ENCODE measurements at places on chromosomes 5 and 9.

DNA sequence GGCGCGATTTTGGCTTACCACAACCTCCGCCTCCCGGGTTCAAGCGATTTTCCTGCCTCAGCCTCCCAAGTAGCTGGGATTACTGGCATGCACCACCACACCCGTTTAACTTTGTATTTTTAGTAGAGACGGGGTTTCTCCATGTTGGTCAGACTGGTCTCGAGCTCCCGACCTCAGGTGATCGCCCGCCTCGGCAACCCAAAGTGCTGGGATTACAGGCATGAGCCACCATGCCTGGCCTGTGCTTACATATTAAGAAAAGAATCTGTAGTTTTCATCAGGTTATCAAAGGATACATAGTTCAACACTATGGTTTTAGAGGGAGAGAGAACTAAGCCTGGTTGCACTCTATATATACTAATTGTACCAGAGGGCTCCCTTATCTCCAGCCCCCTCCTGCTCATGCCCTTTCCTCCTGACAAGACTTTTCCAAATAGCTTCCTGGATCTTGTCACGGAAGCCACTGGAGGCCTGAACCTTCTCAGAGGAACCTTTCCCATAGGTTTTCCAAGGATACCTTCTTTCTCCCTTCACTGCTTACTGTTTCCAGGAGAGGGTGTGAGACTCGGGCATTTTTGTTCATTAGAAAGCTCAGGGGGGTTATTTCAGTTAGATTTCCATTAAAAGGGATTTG lies 53.1 kb downstream of the SLC44A1 start:
- no peak for DNase-seq

- no peak for DNase-seq
These were observed 6.1 kb downstream of the SLCO4C1 start for GRCh38 chr5:102290004-102290403.

DNA sequence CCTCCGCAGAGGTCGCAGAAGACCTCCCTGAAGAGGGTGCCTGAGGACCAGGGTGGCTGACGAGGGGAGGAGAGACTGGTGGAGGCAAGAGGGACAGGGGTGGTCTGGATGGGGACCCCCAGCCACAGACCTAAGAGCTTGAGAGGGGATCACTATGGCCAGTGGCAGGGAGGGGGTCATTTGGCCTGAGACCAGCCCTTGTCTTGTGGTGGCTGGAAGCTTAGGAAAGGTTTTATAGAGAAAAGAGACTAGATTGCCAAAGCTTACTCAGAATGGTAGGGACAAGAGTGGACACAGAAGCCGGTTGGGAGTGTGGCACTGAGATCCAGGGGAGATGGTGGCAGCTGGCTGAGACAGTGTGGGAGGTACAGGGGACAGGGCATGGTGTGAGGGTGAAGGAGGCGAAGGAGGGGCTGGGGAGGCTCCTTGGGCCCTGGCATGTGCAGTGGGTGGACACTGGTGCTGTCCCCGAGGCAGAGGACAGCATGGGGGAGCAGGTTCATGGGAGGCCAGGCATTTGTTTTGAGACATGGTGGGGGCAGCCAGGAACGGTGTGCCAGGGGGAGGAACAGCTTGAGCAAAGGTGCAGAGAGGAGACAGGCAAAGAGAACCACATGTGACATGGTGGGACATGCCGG lies 123.0 kb downstream of the C9orf50 start:
- DNase-seq, result no peak

- DNase-seq, result no peak
These were observed 824.3 kb downstream of the PRELID2 start for GRCh38 chr5:145010834-145011233.

DNA sequence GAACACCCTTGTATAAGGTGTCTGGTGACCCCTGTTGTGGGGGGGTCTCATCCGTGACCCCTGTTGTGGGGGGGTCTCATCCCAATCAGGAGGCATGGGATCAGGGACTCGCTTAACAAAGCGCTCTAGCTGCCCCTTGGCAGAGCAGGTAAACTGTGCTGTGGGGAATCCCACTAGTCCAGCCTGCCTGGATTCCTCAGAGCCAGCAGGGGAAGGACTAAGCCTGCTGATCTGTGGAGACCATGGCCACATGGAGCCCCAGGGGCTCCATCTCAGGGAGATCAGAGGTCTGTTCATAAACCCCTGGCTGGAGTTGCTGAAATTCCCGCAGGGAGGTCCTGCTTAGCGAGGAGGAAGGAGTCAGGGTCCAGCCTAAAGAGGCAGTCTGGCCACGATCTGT lies 45.8 kb upstream of the TXNDC8 start:
- DNase-seq, result no peak

DNA sequence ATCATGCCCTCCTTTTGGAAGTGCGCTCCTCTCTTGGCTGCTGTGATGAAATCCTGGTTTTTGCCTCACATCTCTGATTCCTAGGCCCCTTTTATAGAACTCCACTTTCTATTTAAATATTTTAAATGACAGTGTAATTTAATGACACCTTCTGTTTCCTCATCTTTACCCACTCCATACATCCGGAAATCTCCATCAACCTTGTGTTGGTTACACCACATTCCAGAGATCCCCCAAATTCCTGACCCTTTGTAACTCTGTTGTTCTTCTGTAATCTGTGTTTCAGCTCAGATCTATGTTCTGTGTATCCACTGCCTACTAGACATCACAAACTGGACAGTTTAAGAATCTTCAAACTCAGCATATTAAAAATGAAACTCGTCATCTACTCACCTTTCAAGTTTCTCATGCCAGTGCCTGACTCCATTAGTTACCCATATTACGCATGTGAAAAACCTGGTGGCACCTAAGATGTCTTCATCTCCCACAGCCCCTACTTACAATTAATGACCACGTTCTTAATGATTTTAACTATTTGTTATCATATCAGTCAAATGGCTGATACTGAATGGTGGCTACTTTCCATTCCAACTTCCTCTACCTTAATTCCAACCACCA lies 25.1 kb downstream of the PARP8 start:
- DNase-seq, result no peak

DNA sequence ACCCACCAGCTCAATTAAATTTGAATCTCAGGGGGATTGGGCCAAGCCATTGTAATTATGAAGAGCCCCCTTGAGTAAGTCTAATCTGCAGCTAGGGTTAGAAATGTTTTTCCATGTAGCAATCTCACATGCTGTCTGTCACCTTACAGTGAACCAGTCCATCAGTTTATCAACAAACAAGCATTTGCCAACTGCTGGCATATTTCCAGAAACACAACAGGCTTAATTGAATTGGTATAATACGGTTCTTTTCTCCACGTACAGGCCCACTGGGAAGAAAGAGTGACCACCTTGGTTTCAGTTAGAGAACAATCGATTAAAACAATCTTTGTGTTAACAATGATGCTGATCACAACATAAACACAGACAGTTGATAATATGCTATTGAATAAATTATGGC lies 67.4 kb downstream of the NSUN2 start:
- DNase-seq, result no peak

DNA sequence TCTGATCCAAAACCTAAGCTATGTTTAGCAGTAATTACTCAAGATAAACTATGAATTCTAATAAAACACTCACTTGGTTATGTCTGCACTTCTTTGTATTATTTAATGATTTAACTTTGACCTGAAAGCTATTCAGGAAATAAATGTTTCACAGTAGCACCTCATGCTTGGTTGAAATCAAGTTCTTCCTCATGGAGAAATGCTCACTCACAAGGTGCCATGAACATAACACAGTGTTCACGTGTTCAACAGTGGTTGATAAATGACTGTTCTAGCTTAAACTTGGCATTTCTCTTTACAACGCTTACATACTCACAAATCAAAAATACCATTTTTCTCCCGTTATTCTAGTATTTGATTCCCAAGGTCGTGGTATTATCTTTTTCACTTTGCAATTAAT lies 35.8 kb downstream of the PUM3 start:
- no peak for DNase-seq

GRCh38 chr5:5304361-5305020 lies 118.0 kb upstream of the ICE1 start:
- no peak for DNase-seq

GRCh38 chr9:127706836-127707241 lies at the start of gene CFAP157:
Gene CFAP157, plus strand, starts transcription at chr9:127706988. Its CDS starts 44 bp downstream, at chr9:127707032.
- DNase-seq, result no peak

DNA sequence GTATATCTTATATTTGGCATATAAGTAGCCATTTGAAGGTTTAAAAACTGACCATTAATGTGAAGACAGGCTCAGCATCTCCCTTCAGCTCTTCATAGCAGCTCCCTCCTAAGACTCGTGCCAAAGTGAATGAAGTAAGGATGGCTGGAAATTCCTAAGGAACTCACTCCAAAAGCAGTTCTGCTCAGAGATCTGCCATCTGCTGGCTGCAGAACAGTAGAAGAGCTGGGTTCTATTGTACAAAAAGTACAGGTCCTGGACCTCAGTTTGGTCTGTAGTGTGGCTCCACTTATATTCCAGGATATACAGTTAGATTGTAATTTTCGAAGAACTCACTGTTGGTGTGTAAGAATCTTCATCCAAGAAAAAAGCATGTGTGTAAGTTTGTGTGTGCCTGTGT lies 104.9 kb upstream of the RUSC2 start:
- DNase-seq, result no peak

DNA sequence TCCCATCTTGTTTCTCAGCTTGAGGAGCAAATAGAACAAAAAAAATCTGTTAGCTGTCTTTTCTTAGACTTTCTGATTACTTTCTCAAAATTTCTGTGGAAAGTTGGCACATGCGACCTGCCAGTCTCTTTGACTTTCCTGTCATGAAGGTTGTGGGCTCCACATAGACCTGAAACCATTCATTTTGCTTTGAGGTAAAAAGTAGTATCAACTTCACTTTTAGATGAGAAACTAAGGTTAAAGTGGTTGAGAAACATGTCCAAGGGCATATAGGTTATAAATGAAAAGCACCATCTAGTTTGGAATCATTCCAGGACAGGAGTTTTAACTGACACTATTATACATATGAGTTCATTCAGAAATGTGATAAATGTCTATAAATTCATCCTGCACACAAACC lies 42.7 kb downstream of the ST8SIA4 start:
- DNase-seq, result no peak

GRCh38 chr5:33369485-33370465 lies 71.0 kb upstream of the TARS1 start:
- DNase-seq, result no peak

- DNase-seq, result no peak
These were observed 564.4 kb upstream of the NUDT12 start for GRCh38 chr5:104126980-104127379.

- no peak for DNase-seq
These were observed 27.9 kb upstream of the GOLM1 start for GRCh38 chr9:86126998-86127972.

- DNase-seq, result no peak
These were observed 50.5 kb downstream of the CXXC5 start for GRCh38 chr5:139698490-139699146.

GRCh38 chr5:147626464-147626863 lies 116.6 kb upstream of the DPYSL3 start:
- DNase-seq, result no peak

DNA sequence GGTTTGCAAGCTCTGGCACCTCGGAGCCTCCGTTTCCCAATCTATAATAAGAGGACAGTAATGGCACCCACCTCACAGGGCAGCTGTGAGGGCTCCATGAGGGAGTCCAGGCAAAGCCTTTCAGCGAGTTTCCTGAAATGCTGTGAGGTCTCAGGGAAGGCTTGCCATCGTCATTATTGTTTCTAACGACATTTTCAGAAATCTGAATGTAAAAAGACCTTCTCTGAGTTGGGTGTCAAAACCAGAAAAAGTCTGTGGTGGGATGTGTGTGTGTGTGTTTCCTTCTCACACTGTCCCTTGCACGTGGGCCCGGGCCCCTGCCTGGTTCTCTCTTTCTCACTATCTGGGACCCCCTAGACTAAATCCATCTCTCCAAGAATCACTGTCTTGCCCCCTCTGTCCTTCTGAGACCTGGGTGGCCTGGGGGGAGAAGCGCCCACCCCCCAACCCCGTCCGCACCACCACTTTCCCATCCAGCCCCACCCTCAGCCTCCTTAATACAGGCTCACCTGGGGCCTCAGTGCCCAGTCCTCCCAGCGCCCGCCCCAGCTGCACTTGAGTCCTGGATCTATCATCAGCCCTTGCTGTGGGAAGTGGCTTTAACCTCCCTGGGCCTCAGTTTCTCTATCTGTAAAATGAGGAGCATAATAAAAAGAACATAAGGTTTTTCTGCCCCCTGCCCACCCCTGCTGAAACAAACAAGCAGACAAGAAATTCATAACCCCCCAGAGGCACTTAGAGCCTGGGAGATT lies 180.3 kb downstream of the C9orf50 start:
- no peak for DNase-seq

GRCh38 chr5:109364977-109365376 lies 44.8 kb downstream of the PJA2 start:
- DNase-seq, result no peak

- DNase-seq, result no peak
These were observed at the start of gene GABRG2 for GRCh38 chr5:162067655-162068411. Gene GABRG2, plus strand, starts transcription at chr5:162067773. Its CDS starts 227 bp downstream, at chr5:162068000.

DNA sequence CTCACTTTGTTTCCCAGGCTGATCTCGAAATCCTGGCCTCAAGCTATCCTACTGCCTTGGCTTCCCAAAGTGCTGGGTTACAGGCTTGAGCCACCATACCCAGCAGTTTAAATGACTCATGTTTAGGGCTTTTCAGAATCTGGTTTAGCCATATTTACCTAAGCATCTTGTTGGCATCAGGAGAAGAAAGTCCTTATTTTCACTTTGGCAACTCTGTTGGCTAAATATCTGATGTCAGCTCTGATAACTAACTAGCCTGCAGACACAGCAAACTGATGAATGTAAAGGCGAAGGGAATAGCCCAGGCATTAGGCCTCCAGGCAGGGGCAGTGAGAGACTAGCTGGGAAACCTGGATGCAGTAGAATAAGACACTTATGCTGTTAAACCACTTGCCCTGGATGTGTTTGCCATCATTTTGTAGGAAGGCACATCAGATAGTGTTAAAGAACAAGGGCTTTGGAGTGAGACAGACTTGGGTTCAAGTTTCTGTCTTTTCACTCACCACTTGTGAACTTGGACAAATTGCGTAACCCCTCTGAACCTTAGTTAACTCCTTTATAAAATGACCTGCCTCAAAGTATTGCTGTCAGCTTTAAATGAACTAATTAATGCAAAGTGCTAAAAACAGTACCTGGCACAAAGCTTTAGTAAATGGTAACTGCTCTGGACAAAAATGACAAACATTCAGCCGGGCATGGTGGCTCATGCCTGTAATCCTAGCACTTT lies 34.7 kb upstream of the GARNL3 start:
- no peak for DNase-seq

- DNase-seq, result no peak
These were observed 42.4 kb downstream of the PDE6A start for GRCh38 chr5:149902177-149902576.

DNA sequence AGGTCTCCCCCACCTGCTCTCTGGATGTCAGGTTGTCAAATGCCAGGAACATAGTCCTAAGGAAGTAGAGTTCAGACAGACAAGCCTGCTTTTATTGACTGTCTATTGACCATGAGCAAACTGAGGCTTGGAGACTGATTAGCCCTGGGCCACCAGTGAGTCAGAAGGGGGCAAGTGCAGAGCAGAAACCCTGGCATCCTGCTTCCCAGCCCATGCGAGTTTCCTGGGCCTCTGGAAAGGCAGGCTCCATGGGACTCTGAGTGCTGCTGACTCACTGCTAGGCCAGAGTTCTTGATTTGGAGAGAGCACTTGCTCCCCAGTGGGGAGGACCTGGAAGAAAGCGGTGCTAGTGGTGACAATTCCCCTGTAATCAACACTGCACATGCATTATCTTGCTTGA lies 2.8 kb upstream of the HBEGF start:
- DNase-seq, result no peak
